Neural crest cell (in vitro differentiated cells): ENCODE measurements at places on chromosomes 3 and 15. TPM values are rescaled to one million over a fixed set of nuclear protein-coding genes. Genes with fewer than 3 reads are reported as not detected.

The MYEF2 gene
- 110 and 111 TPM in 2 replicates for total RNA-seq

The KLHL18 gene
- total RNA-seq: 36.1 and 39.1 TPM in 2 replicates

The MYL3 gene
- total RNA-seq: not detected in 2 replicates

The KBTBD12 gene
- not detected in 2 replicates for total RNA-seq

The THAP10 gene
- total RNA-seq: 6.7 and 7.5 TPM in 2 replicates

The WWTR1 gene
- total RNA-seq: 34.5 and 35.6 TPM in 2 replicates

The ARPP19 gene
- total RNA-seq: 208 and 213 TPM in 2 replicates

The TFRC gene
- 81.2 and 84.4 TPM in 2 replicates for total RNA-seq

The SCAANT1 gene
- not detected in 2 replicates for total RNA-seq

The ANKUB1 gene
- total RNA-seq: not detected in 2 replicates

The CCR5 gene
- not detected in 2 replicates for total RNA-seq

DNA sequence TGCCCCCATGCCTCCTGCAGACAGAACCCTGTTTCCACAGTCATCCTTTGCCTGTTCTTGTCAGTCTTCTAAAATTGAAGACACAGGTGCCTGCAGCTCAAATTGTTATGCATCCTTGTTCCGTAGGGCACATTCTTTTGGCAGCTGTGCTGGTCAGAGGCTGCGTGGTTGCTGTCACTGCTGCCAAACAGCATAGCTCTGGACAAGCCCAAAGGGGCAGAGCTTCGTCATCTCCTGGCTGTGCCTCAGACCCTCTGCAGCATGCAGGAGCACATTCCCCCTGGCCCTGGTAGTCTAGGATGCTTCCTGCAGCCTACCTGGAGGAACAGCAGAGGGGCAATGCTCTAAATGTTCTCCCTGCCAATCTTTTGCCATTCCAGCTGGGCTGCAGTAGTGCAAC, 2.1 kb upstream of the FBXL22 start:
- no peak for DNase-seq
- H3K4me3 ChIP-seq: no peak overlapping the region
- no peak overlapping the region for H3K27ac ChIP-seq
- H3K36me3 ChIP-seq: peaks cover 13% of the 10 kb centered on the region
- peaks cover 30% of the 10 kb centered on the region for H3K4me1 ChIP-seq
- H3K27me3 ChIP-seq: no peaks in the 10 kb centered on the region

DNA sequence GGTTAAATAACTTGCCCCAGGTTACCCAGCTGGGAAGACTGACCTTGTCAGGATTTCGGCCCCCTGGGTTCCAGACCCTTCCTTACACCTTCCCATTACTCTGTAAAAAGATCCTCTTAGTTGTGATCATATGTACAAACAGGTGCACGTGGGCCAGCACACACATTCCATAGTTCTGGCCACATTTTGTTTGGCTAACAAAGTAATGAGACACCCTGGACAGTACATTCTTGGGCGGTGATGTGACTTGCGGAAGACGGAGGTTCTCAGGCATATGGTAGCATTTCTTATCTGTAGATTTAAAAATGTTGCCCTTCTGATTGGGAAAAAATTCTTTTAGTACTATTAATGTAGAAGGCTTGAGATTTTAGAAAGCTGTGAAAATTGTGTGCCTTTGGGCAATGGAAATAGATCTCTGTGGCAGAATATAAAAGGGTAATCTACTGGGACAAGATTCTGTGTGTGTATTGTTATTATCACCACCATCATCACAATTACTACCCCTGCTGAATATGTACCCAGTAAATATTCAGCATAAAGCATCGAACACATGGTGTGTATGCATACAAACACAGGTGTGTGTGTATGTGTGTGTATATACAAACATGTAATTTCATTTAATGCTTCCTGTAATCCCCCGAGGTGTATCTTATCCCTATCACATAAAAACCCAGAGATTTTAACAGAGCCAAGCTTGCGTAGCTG, 205.4 kb upstream of the UBE2E1 start:
- peaks cover 6% of the 10 kb centered on the region for H3K36me3 ChIP-seq
- no peak overlapping the region for H3K4me3 ChIP-seq
- no peak overlapping the region for H3K27ac ChIP-seq
- DNase-seq: no peak
- H3K4me1 ChIP-seq: peaks cover 11% of the 10 kb centered on the region

- no peak for DNase-seq
- H3K4me1 ChIP-seq: peaks cover 20% of the 10 kb centered on the region
- peaks cover 6% of the 10 kb centered on the region for H3K36me3 ChIP-seq
- no peaks in the 10 kb centered on the region for H3K27me3 ChIP-seq
- H3K27ac ChIP-seq: no peak overlapping the region
These were observed 175.4 kb downstream of the MBNL1 start for GRCh38 chr3:152444029-152444641.

- DNase-seq: no peak
- H3K4me1 ChIP-seq: no peaks in the 10 kb centered on the region
- peak overlapping the region; percentile 30 for H3K27ac ChIP-seq
- H3K4me3 ChIP-seq: no peak overlapping the region
- H3K27me3 ChIP-seq: no peaks in the 10 kb centered on the region
These were observed 48.7 kb downstream of the GABRG3 start for GRCh38 chr15:27019687-27020086.

DNA sequence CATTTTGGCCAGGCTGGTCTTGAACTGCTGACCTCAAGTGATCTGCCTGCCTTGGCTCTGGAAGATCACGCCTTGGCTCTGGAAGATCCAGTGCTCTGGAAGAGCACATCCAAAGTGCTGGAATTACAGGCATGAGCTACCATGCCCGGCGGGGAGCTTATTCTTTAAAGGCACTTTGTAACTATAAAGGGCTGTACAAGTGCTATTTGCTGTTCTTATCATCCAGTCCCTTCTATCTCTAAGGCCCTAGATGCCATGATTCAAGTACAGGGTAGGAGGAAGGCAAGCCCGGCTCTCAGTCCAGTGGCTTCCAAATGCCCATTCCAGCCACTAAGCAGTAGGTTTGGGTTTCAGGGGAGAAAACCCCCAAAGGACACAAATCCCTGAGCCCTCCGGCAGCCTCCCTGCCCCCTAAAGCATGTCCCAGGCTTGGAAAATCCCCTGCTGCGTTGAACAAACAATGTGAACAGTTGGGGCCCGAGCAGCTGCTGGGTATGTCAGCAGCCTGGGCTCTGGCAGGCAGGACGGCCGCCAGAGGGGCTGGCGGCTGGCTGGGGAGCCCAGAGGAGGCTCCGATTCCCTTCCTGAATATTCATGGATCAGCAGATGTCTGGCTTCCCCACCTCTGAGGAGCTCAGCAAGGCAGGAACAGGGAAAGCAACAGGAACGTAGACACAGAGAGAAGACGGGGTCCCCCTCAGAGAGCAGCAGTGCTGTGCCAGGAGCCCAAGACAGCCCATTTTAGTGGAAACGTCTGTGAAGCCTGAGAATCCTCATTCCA, 7.7 kb downstream of the IGDCC4 start:
- H3K4me3 ChIP-seq: peak overlapping the region; percentile 27
- H3K36me3 ChIP-seq: no peaks in the 10 kb centered on the region
- peak; percentile 40 for DNase-seq
- H3K27me3 ChIP-seq: no peaks in the 10 kb centered on the region

DNA sequence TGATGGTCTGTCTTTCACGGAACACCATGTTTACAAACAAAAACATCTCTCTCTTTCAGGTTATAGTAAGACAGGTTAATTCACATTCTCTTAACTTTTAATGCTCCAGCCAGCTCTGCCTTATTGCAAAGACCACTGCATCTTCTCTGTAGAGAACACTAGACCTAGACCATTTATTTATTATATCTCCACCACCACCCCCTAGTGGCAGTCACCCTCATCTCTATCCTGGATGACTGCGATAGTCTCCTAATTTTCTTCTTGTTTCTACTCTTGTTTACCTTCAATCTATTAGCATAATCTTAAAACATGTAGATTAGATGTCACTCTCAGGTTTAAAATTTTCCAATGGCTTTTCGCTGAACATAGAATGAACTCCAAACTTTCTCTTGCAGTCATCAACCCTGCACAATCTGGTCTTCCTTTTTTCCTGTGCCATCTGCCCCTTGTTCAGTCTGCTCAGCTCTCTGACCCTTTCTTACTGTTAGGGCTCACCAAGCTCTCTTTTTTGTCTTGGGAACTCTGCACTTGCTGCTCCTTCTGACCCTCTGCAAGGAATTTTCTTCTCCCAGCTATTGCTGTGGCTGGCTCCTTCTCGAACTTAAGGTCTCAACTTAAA, 155.6 kb downstream of the SQOR start:
- H3K27me3 ChIP-seq: peaks cover 8% of the 10 kb centered on the region
- DNase-seq: peak; percentile 20
- no peaks in the 10 kb centered on the region for H3K36me3 ChIP-seq
- no peaks in the 10 kb centered on the region for H3K4me1 ChIP-seq
- no peak overlapping the region for H3K4me3 ChIP-seq

DNA sequence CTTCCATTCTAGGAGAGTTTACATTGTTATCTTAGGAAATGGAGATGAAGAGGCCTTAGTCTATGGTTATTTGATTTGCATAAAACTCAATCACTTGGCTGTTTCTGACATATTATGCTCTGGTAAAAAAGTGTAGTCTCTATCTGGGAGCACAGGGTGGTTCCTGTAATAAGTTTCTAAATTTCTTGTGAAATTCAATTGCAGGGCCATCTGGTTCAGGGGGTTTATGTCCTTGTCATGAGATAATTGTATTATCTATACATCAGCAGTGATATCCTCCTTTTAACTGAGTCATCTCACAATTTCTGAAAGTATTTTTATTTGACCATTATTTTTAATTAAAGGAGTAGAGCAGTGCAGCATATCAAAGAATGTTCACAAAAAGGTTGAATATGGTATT, 203.3 kb downstream of the MFSD1 start:
- no peak overlapping the region for H3K27ac ChIP-seq
- no peak for DNase-seq
- H3K4me3 ChIP-seq: no peak overlapping the region
- H3K27me3 ChIP-seq: peaks cover 36% of the 10 kb centered on the region

GRCh38 chr3:139136469-139137202, 91.9 kb upstream of the PRR23C start:
- no peak overlapping the region for H3K4me3 ChIP-seq
- no peak for DNase-seq
- peaks cover 6% of the 10 kb centered on the region for H3K27me3 ChIP-seq
- H3K27ac ChIP-seq: no peak overlapping the region
- H3K36me3 ChIP-seq: no peaks in the 10 kb centered on the region

GRCh38 chr15:59170295-59171066, 36.2 kb upstream of the LDHAL6B start:
- H3K4me3 ChIP-seq: no peak overlapping the region
- H3K27ac ChIP-seq: no peak overlapping the region
- H3K27me3 ChIP-seq: no peaks in the 10 kb centered on the region
- H3K36me3 ChIP-seq: peaks cover 9% of the 10 kb centered on the region

DNA sequence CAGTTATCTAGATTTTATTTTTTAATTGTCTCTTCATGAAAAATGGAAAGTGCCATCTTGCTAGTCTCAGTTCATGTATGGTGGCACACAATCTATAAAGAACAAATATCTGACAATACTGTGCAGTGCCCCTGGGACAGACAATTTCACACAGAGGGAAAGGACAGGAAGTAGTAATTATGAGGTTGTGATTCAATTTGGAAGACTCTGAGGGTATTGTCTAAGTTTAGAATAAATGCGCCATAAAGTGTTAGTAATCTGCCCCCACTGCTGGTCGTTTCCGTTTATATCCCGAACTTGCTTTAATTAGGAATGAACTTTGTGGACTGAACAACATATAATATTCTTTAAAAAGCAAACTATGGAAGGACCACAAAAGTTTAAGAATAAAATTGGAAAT, 196.4 kb upstream of the SLC24A5 start:
- H3K27ac ChIP-seq: no peak overlapping the region
- no peak overlapping the region for H3K4me3 ChIP-seq
- H3K4me1 ChIP-seq: peaks cover 5% of the 10 kb centered on the region
- no peaks in the 10 kb centered on the region for H3K36me3 ChIP-seq
- no peaks in the 10 kb centered on the region for H3K27me3 ChIP-seq

DNA sequence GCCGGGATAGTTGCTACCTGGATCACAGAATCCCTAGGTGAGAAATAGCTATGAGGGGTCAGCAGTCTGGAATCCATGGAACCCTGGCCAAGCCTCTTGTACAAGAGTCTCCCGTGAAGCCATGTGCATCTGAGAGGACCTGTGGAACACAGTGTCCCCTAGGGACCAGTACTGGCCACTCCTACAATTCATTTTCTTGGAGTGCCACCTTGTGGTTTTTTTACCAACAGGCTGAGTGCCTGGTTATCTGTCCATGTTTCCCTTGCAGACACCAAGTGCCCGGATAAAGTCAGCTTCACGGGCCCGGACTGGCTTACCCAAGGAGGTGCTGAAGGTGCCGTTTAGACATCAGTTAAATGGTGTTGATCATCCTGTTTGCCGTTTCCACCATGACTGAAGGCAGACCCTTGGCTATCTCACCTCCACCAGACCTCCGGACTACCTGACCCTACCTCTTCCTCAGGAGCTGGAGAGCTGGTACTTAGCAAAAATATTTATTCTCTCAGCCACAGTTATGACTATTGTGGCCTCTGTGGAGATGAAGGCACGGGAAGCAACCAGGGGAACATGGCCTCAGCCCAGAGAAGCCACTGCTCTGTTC, 93.9 kb downstream of the RBPMS2 start:
- H3K4me3 ChIP-seq: peak overlapping the region; percentile 28
- no peaks in the 10 kb centered on the region for H3K27me3 ChIP-seq
- H3K36me3 ChIP-seq: peaks cover 6% of the 10 kb centered on the region
- no peak overlapping the region for H3K27ac ChIP-seq
- H3K4me1 ChIP-seq: peaks cover 5% of the 10 kb centered on the region

GRCh38 chr3:79005084-79005483, 762.7 kb downstream of the ROBO1 start:
- no peak for DNase-seq
- no peak overlapping the region for H3K27ac ChIP-seq
- no peaks in the 10 kb centered on the region for H3K27me3 ChIP-seq
- peaks cover 33% of the 10 kb centered on the region for H3K4me1 ChIP-seq
- H3K4me3 ChIP-seq: no peak overlapping the region

DNA sequence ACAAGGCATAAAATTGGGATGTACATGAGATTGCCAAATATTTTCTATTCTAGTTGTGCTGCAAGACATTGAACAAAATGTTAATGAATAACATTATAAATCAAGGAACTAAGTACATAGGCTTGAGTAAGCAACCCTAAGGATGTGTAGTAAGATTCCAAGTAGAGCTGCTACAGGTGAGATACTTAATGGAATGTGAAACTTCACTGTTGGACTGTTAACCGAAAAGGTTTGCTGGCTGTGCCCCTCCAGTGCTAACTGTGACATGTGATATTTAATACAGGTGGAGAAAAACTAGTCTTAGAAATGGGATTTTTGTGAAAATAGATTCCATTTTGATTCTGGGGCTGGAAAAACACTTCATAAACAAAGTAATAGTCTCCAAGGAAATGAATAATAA, 52.4 kb downstream of the TSC22D2 start:
- no peak overlapping the region for H3K4me3 ChIP-seq
- no peak for DNase-seq
- no peak overlapping the region for H3K27ac ChIP-seq
